ENCODE measurements at places on chromosomes 5 and 9.
A peak's percentile ranks its signal among the peaks of the same experiment; 100 is the strongest.

DNA sequence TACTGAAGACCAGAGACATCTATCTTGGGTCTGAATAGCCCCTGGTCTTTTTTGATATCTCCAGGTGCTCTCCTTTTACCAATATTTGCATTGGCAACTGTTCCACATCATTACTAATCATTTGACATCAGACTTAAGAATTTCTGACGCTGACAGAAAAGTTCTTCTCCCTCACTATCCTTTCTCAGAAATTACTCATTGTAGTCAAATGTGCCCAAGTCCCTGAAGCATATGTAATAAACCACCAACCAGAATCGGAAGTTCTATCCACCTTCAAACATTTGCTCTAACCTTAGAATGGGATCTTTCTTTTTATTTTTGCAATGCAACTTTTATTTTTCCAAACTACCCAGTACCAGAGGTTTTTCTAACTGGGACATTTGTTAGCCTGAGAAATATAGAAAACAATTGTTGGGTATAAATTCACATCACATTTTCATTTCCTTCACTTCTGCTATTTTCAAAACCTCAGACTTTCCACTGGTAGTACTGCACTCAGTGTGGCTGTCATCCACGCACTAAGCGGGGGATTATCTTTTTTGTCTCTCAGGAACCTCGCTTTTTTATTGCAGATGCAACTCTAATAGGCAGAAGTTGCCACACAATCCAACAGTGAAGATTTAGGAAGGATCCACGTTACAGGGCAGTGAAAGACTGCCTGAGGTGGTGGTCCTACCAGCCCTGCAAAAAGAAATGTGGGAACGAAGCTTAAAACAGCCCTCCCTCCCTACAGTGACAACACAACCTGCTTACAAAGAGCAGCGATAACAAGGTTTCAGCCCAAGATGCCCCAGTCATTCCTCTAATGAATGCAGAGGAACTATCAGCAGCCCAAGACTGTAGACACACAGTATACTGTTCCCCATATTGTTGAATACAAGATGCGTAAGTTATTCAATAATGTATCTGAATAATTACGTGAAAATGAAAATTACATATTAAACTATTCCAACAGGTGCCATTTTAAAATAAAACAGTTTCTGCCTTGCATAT, 201.2 kb downstream of the EBF1 start:
- no peak for DNase-seq

DNA sequence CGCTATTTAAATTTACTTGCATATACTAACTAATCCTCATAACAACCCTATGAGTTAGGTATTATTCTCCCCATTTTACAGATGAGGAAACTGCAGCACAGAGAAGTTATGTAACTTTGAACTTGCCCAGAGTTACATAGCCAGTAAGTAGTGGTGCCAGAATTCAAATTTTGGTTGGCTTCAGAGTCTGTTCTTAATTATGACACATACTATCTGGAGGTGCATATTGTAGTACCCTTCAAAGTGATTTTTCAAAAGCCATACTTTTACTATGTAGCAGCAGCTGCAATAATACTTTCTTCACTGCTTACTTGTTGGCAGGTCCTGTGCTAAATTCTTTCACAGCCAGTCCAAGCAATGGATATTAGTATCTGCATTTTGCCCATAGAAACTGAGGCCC, 16.4 kb downstream of the MAN2A1 start:
- DNase-seq, result no peak

GRCh38 chr5:42756606-42757601, at the start of gene CCDC152:
Gene CCDC152 (plus strand): TSS chr5:42756818. CDS start chr5:42759122, 2,304 bp downstream.
- DNase-seq, result peak; percentile 79

GRCh38 chr9:132894862-132895835, 16.5 kb downstream of the SPACA9 start:
- DNase-seq, result no peak

Measured in activated T-cell treated with anti-CD3 and anti-CD28 coated beads, Interleukin-2, amount 50 U/mL, for 24 hours (primary cell).